Activated CD4-positive, alpha-beta T cell treated with anti-CD3 and anti-CD28 coated beads, Interleukin-10, Interleukin-2, amounts not matched to agents 100 ng/mL and 50 ng/mL, durations not matched to agents 16 hours and 8 hours (primary cell): ENCODE measurements at places on chromosomes 11 and 22.

GRCh38 chr11:119567688-119568582 is 145.0 kb upstream of the THY1 start:
- no peak for DNase-seq

GRCh38 chr11:102864724-102865123 is 10.1 kb downstream of the MMP12 start:
- no peak for DNase-seq

DNA sequence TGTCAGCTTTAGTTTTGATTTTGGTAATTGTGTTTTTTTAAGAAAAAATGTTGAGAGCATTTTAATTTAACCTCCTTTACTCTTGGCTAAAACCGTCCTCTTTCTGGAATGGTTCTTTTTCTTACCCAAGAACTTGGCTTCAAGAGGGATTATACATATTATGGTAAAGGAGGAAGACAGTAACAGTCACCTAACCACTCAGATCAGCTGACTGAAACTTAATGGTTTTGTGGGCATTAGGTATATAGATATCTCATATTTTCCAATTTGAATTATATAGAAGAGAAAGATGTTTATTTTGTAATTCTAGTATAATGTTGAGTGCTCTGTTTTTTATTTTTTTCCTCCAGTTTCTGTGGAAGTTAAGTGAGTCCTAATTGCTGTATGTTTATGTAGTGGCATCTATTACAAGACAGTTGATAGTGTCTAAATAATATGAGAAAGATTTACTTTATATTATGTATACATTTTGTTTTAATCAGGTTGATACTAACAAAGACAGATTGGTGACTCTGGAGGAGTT is 36.6 kb upstream of the NCR3LG1 start:
- DNase-seq = peak; percentile 13

- DNase-seq = no peak
Observed at GRCh38 chr11:106424111-106424510, 346.6 kb downstream of the AASDHPPT start.

GRCh38 chr11:18384157-18384641 is 10.2 kb upstream of the LDHA start:
- DNase-seq = no peak

DNA sequence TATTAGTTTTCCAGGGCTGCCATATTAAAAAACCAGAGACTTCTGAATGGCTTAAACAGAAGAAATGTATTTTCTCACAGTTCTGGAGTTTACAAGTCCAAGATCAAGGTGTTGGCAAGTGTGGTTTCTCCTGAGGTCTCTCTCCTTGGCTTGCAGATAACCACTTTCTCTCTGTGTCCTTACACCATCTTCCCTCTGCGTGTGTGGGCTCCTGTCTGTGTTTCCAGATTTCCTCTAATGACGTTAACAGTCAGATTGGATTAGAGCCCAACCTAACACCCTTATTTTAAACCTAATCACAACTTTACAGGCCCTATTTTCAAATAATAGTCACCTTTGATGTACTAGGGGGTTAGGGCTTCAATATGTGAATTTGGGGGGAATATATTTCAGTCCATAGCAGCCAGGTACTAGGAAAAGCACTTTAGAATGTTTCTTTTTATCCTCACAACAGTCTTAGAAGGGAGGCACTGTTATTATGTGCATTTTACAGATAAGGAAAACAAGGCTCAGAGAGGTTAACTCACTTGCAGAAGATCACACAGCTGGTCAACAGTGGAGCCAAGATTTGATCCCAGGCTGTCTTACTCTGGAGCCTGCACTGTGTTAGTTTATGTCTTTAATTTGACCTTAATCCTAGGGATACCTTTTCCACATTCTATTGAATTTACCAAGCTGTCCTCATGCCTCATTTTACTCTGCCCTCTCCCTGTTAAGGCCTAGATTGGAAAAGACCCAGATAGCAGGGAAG is 116.4 kb upstream of the CRYBB3 start:
- no peak for DNase-seq

- DNase-seq = no peak
Observed at GRCh38 chr11:78234006-78234405, 45.3 kb downstream of the USP35 start.

DNA sequence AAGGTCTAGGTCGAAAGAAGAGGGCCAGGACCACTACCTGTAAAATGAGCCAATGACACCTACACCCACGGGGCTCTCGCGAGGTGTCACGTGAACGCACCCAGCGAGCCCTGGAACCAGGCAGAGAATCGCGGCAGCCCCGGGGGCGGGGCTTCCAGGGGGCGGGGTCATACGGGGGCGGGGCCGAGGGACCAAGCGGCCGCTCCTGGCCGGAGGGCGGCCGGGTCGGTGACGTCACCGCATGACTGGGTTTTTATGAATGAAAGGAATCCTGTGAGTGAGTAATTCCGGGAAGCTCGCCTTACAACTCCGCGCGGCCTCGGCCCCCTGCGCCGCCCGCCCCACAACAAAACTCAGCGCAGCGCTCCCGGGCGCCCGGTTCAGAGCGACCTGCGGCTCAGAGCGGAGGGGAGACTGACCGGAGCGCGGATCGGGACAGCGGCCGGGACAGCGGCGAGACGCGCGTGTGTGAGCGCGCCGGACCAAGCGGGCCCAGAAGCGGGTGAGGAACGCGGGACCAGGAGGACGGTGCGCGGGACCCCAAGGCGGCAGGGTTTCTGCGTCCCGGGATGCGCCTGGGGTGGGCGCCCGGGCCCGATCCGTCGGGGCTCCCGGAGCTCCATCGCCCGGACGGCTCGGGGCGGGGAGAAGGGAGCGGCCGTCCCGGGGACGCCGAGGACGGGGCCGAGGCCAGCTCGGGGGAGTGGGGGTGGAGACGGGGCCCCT is at the start of gene MAFF:
Gene MAFF (plus strand): TSS at position 284 of the 726 bp plus-strand sequence. CDS start 11,860 bp downstream, outside the sequence.
- DNase-seq = peak; percentile 97

- no peak for DNase-seq
Observed at GRCh38 chr22:47199261-47199978, 437.0 kb downstream of the TBC1D22A start.

GRCh38 chr11:15523543-15523942 is 408.8 kb downstream of the INSC start:
- DNase-seq = no peak

- peak; percentile 53 for DNase-seq
Observed at GRCh38 chr22:33209930-33210784, 152.0 kb upstream of the SYN3 start.

GRCh38 chr11:96137373-96137772 is 205.6 kb downstream of the MAML2 start:
- no peak for DNase-seq

GRCh38 chr11:74559110-74559933 is 33.1 kb upstream of the POLD3 start:
- no peak for DNase-seq

DNA sequence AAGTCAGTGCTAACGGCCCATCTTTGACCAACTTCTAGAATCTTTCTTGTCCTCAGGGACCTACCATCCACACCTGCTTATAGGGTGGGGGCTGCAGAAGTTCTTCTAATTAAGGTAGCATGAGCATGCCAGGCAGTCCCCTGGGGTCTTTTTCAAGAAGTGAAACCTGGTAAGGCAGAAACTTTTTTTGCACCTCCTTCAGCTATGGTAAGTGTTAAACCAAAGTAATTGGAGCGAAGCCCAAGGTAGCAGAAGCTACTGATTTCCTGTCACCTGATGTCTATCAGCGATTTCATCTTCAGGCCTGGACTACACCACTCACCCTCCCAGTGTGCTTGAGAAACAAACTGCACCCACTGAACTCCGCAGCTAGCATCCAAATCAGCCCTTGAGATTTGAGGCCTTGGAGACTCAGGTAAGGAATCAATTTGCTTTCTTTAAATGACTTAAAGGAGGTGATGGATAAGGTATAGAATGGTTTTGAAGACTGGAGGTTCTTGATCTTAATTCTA is at the start of gene MS4A1:
Gene MS4A1 (plus strand): TSS at position 317 of the 512 bp plus-strand sequence. CDS start 6,528 bp downstream, outside the sequence.
- DNase-seq = no peak

- DNase-seq = no peak
Observed at GRCh38 chr22:40138866-40139265, 38.9 kb upstream of the TNRC6B start.

GRCh38 chr11:77854838-77855237 is 33.9 kb downstream of the AAMDC start:
- no peak for DNase-seq

GRCh38 chr11:64036087-64037026 is 626 bp downstream of the FLRT1 start:
- DNase-seq = no peak

DNA sequence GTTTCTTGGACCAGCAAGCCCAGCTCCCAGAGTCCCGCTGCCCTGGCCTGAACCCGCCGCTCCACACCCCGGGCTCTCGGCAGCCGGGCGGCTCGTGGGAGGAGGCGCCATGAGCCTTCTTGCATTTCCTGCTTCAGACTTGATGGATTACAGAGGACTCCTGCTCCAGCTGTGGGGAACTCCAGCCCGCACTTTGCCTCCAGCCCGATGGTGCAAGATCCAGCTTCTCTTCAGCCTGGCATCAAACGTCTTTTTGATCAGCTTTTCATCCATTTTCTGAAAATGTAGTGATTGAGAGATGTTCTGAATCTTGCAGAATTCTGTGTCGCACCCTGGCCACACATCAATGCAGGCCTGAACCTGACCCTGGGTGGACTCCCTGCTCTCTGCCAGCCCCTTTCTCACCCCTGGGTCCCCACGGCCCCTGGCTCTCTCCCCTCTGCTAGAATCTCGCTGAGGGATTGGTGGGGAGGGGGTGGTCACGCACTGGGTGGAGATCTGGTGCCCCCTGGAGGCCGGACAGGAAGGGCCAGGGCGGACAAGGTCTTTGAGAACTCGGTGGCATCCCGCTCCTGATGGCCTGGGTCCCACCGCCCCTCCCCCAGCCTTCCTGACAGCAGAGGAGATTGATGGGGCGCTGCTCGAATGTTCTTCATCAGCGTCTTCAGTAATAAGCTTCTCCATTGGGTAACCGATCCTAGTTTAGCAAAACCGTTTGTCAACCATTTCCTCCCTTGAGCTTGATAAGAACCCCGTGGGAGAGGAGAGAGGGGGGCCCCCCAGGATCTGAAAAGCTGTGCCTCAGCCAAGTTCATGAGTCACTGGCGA is 12.1 kb upstream of the NFAM1 start:
- DNase-seq = peak; percentile 81

DNA sequence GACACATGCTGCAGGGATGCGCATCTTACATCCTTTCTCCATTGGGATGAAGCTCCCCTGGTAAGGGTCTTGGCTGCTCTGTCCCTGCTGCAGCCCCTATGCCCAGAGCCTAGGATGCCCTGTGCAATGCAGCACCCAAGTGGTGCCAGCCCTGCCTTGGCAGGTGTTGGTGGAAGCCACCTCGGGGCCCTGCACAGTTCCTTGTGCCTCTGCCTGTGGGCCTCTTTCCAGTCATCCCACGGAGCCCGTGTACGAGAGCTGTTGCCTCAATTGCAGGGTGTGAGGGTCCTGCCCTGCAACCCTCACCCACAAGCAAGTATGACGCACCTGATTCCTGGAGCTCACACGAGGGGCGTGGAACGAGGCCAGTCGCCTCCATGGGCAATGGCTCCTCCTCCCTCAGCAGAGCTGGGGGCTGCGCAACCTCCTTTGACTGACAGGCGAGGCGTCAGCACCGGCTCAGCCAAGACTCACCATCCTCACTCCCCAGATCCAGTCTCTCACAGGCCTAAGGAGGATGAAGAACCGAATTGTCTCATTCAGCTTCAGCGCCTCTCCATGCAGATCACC is 719.6 kb downstream of the BRD1 start:
- DNase-seq = no peak

- no peak for DNase-seq
Observed at GRCh38 chr11:60064111-60064510, 7.6 kb downstream of the MS4A3 start.

GRCh38 chr22:41226723-41227655 is 13.7 kb downstream of the CHADL start:
- no peak for DNase-seq

GRCh38 chr22:37999640-38000272 is 15.4 kb upstream of the SOX10 start:
- DNase-seq = peak; percentile 22

DNA sequence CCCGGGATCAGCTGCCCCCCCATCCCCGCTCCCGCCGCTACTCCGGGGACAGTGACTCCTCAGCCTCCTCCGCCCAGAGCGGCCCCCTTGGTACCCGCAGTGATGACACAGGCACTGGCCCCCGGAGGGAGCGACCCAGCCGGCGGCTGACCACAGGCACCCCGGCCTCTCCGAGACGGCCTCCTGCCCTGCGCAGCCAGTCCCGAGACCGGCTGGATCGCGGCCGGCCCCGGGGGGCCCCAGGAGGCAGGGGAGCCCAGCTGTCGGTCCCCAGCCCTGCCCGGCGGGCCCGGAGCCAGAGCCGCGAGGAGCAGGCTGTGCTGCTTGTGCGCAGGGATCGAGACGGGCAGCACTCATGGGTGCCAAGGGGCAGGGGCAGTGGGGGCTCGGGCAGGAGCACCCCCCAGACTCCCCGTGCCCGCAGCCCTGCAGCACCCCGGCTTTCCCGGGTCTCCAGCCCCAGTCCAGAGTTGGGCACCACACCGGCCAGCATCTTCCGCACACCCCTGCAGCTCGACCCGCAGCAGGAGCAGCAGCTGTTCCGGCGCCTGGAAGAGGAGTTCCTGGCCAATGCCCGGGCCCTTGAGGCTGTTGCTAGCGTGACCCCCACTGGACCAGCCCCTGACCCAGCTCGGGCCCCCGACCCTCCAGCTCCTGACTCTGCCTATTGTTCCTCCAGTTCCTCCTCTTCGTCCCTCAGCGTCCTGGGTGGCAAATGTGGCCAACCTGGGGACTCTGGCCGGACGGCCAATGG is 3.9 kb downstream of the RASL10A start:
- no peak for DNase-seq

DNA sequence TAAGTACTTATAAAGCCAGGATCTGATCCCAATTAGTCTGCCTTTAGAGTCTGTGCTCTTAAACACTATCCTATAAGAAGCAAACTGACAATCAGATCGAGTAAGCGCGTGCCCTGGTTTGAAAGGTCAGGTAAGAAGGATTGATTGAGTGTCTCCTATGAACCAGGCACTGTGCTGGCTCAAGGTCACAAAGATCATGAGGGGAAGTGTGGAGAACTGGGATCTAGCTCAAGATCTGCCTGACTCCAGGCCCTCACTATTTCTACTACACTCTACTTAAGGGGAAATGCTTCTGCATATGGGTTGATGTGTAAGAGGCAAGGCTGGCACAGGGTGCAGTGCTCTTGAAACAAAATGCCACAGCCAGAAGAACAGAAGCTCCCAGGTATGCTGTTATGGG is 77.0 kb downstream of the ME3 start:
- DNase-seq = no peak

DNA sequence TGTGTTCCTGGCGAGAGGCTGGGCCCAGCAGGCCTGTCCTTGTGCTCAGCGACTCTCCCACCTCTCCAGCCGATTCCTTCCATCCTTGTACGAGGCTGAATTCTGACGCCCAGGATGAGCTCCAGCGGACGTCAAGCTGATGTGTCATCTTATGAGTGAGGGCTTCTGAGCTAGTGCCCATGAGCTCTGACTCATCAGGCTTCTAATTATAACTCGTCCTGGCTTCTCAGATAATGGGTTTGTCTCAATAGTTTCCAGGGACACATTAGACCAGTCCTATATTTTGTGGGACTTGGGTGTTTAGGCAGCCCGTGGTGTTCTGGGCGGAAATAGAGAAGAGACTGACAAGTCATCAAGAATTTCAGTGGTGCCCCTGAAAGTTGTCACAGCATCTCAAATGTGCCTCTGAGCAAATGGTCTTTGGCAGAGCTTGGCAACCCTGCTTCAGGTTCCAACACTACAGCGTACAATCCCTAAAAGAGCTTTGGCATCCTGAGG is 108.2 kb upstream of the CD44 start:
- peak; percentile 78 for DNase-seq

- DNase-seq = no peak
Observed at GRCh38 chr22:23836281-23836680, 2.5 kb downstream of the DERL3 start.

GRCh38 chr11:64723117-64723906 is at the start of gene NRXN2:
Gene NRXN2 (minus strand): TSS chr11:64723197. CDS start chr11:64713699, 9,498 bp downstream.
- DNase-seq = peak; percentile 91
